ENCODE measurements at places on chromosomes 5 and 9.

DNA sequence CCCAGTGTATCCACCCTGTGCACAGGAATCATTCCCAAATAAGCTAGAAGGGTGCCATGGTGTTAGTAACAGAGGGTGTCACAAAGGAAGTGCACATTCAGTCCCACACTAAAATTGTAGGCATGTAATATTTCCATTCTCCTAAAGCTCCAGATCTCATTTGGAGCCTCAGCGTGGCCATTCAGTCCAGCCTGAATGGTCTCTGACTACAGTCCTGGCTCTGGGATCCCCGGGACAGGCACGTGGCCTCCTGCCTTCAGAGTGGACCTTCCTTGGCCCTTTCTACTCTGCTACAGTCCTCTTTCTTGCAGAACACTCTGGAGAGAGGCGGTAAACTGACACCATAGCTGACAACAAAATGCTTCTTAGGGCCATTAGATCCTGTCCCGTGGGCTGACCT lies 243.9 kb downstream of the IRX2 start:
- no peak for DNase-seq

- DNase-seq = no peak
These were observed 33.4 kb upstream of the ARRDC3 start for GRCh38 chr5:91416491-91416890.

DNA sequence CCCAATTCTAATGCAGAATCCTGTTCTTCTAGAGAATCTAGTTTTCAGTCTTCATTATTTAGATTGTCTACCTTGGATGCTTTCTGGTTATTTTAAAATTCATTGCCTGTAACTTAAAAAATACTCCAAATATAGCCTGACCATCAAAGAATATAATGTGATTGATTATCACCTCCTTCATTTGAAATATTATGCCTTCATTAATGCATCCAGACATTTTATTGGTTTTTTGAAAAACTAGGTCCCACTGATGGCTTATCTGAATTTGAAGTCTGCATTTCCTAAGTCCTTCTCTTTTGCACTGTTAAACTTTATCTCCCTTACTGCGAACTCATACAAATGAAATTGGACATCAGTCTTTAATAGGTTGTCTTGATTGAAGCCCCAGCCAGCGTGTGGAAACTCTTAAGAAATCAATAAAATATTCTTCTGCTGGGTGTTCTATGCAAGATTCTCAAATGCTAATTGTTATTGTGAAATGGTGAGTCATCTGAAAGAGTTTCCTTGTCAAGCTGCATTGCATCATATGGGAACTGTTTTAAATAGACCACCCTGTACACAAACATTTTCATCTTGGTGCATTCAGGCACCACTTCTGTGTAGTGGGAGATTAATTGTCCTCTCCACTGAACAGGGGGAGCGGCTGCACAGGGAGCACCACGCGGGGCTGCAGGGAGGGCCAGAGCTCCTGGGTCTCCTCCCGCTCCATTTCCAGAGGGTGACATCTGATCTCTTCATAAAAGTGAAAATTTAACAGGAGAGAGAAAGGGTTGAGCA lies 92.3 kb upstream of the FANCC start:
- DNase-seq = no peak

- no peak for DNase-seq
These were observed 147.4 kb downstream of the AGTPBP1 start for GRCh38 chr9:85594316-85594715.

DNA sequence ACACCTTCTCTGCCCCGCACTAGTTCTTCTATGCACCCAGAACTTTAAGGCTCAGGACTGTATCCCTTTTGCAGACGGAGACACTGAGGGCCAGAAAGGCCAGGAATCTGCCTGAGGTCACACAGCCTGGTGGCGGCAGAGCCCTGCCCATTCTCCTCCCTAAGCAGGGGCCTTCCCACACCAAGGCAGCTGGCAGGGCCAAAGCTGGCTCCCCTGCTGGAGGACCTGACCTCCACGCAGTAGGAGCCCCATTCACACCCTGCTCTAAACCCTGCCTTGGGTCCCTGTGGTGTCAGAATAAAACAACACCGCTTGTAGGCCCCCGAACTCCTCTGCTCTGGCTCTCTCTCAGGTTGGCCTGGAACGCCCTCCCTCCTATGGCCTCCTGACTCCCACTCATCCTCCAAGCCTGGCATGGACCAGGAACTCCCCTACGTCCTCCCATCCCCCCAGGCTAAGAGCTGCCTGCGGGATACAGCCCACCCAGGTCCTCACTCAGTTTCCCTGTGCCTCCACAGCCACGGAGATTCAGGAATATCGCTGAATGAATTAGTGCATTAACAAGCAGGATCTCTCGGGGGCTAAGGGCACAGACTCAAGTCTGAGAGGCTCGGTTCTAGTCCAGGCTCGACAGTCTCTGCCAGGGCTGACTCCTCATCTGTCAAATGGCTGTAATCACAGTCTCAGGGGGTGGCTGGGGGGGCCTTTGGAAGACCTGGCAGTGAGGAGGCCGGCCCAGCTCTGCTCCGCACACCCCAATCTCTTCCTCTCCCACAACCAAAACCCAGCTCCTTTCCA lies 2.8 kb downstream of the ST6GALNAC6 start:
- DNase-seq = no peak

GRCh38 chr5:67363963-67364362 lies 167.4 kb upstream of the CD180 start:
- DNase-seq = no peak

GRCh38 chr5:179746872-179747271 lies 14.2 kb downstream of the MAML1 start:
- no peak for DNase-seq

- no peak for DNase-seq
These were observed 31.3 kb upstream of the HTR4 start for GRCh38 chr5:148685520-148686134.

- DNase-seq = no peak
These were observed 12.7 kb downstream of the C9orf153 start for GRCh38 chr9:86246752-86247161.

DNA sequence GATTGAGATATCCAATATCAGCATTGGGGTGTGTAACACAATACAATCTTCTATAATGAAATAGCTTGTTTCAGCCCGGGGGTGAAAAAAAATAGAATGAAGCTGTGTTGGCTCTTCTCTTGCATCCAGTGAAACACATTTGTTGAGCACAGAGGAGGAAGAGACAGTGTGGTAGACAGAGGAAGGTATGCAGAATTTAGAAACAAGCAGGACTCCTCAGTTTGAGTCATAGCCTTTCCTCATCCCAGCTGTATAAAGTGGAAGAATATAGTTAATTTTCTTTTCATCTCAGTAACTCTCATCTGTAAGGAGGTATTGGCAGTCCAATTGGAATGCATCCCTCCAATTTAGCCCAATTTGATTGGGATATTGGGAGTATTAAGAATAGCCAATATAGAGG lies 302.2 kb upstream of the VLDLR start:
- no peak for DNase-seq

- DNase-seq = no peak
These were observed 109.2 kb downstream of the FBXL7 start for GRCh38 chr5:15609076-15609725.

All from activated naive CD4-positive, alpha-beta T cell (primary cell).